K562 (cell line): ENCODE measurements at places on chromosomes 1 and 21. TPM values are rescaled to one million over a fixed set of nuclear protein-coding genes. Genes with fewer than 3 reads are reported as not detected.

- DNase-seq: peak; percentile 36
These were observed 3.7 kb upstream of the NR1I3 start for GRCh38 chr1:161241682-161242081.

GBP1 gene
- not detected in 2 replicates for polyA plus RNA-seq

DNA sequence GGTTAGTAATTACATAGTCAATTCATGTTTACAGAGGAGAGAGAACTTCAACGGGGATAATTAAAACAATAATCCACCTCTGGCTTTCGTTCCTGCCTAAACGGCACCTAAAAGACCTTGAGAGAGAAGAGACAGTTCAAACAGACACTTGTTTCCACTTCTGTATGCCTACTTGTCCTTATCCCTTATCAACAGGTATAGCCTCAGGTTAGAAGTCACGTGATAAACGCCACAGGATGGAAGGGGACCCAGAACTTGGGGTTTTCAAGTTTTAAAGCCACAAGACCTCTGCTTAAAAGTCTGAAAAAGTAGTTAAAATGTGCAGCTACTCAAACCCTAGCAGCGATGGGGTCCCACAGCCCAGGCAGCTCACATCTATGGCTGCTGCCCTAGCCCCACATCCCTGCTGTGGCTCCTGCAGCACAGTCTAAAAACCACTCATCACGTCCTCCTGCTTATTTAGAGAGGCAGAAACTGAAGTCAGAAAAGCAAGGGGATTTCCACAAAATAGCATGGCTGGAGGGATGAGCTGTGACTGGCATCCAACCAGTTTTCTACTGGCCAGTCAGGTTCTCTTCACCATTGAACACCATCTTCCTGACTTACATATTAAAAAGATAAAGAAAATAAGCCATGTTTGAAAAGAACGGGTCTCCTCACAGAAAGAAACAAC is 51.2 kb upstream of the SEC16B start:
- no peak for DNase-seq

GRCh38 chr21:45078877-45079281 is 4.5 kb downstream of the ADARB1 start:
- DNase-seq: no peak

SPRR2A gene
- not detected in 2 replicates for polyA plus RNA-seq

GRCh38 chr1:68470388-68470970 is 20.7 kb upstream of the RPE65 start:
- no peak for DNase-seq

DNA sequence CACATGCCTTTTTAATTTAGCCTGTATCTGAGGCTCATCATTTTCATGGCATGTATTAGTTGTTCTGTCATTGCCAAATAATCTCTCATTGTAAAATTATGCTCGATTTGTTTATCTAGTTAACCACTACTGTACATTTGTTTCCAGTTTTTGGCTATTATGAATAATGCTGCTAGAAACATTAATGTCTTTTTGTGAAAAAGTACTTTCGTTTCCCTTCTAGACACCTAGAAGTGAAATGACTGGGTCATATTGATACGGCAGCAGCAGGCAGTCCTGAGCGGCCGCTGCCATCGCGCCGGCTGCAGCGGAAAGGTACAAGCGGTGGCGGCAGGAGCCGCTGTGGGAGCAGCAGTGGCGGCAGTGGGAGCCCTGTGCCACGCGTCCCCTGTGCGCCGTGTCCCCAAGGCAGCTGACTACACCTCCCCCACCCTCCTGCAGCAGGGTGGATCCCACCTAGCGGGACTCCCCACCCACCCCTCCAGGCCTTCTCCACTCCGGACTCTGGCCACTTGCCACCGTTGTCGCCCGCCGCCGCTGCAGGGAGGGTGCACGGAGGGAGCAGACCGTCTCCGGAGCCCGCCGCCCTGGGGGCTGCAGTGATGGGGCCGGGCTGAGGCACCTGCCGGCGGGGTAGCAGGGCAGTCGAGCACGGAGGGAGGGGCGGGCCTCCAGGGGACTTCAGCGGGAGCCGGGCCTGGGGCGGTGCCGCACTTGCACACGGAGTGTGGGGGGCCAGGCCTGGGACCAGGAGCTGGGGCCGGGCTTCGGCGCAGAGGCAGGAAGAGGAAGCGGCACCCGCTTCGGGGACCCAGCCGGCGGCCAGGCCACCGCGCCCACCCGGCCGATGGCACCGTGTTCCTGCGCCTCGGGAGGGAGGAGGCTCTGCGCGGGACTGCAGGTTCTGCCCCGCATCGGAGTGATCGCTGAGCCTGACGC is 66.8 kb upstream of the RGS7 start:
- no peak for DNase-seq

DNA sequence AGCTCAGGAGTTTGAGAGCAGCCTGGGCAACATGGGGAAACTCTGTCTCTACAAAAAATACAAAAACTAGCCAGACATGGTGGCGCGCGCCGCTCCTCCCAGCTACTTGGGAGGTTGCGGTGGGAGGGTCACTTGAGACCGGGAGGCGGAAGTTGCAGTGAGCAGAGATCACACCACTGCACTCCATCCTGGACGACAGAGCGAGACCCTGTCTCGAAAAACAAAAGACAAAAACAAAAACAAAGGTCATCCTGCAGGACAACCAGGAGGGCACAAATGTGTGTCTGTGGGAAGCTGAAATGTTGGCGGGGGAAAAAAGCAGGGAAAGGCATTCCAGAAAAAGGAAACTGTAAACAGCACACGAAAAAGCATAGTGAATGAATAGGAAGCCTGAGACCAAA is 104.1 kb upstream of the HNRNPU start:
- no peak for DNase-seq

DNA sequence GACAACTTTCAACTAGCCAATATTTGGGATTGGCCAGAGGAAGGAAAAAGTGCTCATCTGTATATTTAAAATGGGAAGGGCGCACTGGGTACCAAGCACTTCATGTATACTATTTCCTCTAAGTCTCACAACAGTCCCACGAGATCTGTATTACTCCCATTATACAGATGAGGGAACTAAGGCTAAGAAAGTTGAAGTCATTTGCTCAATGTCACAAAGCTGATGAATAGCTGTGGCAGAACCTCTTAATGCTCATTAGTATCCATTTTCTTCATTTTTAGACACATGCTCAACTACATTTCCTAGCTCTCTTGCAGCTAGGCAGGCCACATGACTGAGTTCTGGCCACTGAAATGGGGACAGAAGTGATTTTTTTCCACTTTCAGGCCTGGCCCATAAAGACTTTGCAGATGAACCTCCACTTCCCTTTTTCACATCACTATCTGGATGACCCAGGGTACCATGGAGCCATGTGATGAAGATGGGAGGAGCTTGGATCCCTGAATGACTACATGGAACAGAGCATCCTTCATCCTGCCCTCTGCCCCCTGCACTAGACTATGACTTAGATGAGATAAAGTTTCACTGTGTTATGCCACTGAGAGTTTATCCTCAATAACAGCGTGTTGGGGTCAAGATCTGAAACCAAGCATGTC is 31.8 kb downstream of the ATF3 start:
- peak; percentile 17 for DNase-seq

- DNase-seq: no peak
These were observed 68.8 kb upstream of the COL6A1 start for GRCh38 chr21:45912611-45913417.

GRCh38 chr1:150464422-150464826 is 22.8 kb upstream of the TARS2 start:
- peak; percentile 67 for DNase-seq

GRCh38 chr1:27650171-27650538 is 15.2 kb upstream of the FGR start:
- no peak for DNase-seq

ZBTB18 gene
- 1.7 and 1.8 TPM in 2 replicates for polyA plus RNA-seq
